GM23248 (cell line): ENCODE measurements at places on chromosomes 11 and 22. TPM values are rescaled to one million over a fixed set of nuclear protein-coding genes. Genes with fewer than 3 reads are reported as not detected.
A peak's percentile ranks its signal among the peaks of the same experiment; 100 is the strongest.

XKR3 gene
- total RNA-seq: not detected in 2 replicates

MUS81 gene
- total RNA-seq: 49.6 and 56.0 TPM in 2 replicates

RFPL2 gene
- total RNA-seq: not detected in 2 replicates

SLC22A25 gene
- total RNA-seq: not detected in 2 replicates

BAIAP2L2 gene
- total RNA-seq: 12.6 and 24.3 TPM in 2 replicates

FGF19 gene
- not detected in 2 replicates for total RNA-seq

SCUBE1 gene
- total RNA-seq: not detected in 2 replicates

DNA sequence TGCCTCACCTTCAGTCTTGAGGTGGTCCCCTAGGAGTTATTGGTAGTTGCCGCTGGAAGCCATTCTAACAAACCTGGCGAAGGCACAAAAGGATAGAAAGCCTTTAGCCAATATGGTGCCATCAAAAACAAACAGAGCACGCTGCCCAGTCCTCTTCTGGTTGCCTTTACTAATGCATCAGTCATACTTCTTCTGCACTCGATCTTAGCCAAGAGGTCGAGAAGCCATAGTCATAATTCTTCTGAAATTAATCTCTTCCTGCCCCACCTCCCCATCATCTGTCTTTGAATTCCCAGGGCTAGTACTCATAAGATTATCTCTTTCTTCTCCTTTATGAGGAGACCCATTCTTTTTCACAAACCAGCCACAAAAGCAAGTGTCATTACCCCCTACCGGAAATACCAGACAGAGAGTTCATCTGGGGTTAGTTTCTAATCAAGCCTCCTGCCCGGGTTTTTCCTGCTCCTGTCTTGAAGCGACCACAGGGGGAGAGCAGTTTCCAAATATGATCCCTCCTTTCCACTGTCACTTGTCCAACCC, 21.4 kb upstream of the EHF start:
- peak; percentile 81 for DNase-seq

DNA sequence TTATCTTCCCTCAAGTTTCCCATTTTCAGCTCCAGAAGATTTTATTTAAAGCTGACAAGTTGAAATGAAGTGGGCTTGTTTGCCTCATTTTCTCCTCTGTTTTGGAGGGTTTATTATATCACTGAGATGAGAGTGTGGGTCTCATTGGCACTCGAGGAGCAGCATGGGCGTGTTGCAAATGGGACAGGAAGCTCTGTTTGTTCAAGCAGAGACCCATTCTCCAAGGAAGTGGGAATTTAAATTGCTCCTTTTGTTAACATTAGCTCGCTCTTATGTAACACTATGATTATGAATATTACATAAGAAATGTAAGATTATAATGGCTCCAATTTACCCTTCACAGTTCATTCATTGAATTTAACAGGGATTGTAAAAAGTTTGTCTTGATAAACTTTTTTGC, 317.7 kb upstream of the CTSC start:
- DNase-seq: no peak

DNA sequence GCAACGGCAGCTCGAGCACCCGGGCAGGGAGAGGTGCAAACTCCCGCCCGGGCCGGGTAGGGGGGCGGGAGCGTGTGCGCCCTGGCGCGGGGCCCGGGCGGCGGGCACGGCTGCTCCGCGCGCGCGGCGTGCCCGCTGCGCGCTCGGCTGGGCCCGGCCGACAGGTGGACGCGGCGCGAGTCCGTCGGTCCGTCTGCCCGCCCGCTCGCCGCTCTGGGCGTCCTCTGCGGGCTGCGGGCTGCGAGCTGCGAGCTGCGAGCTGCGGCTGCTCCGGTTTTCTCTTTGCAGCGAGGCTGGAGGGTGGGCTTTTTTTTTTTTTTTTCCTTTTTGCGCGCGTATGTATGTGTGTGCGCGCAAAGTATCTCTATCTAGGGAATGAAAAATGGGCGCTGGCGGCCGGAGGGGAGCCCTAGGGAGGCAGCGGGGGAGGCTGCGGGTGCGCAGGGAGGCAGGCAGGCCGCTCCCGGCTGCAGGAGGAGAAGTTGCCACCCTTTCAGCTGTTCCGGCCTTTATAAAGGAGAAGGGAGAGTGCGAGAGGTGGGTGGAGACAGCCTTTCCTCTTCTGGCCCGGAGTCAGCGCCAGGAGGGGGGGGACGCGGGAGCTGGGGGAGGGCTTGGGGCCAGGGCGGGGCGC, at the start of gene PDGFB:
Gene PDGFB (minus strand): TSS at position 487 of the 634 bp plus-strand sequence. CDS start 1,019 bp downstream, outside the sequence.
- DNase-seq: peak; percentile 35

GRCh38 chr11:59028105-59028504, 58.0 kb upstream of the GLYATL1B start:
- DNase-seq: no peak

- DNase-seq: no peak
Observed at GRCh38 chr11:64018310-64018709, 17.4 kb upstream of the FLRT1 start.

GRCh38 chr11:111101881-111102280, 143.6 kb upstream of the POU2AF2 start:
- no peak for DNase-seq

DNA sequence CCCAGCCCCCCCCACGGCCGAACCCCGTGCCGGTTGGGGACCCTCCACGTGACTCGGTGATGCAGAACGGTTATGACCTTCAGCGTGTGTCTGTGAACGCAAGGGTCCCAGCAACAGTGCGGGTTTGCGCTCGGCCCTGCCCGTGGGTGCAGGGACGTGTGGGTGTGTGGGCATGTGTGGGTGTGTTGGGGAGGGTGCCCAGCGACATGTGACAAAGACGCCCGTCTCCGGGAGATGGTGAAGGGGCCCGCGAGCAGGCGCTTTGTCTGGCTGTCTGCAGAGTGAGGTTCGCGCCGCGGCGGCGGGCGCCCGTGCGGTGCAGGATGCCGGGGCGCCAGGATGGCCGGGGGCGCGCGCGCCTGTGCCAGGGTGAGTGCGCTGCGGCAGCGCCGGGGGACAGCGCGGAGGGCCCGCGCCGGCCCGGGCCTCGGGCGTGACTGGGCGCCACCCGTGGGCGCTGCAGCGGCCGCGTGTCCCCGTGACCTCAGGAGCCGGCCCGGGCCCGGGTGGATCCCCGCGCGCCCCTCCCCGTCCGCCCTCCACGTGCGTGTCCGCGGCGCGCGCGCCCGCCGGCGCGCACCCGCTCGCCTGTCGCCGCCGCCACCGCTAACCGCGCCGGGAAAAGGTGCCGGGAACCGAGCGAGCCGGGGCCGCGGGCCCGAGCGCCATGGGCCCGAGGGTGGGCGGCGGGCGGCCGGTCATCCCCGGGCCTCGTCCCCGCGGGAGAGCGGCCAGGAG, at the start of gene LRFN4:
Gene LRFN4 (plus strand): TSS at position 569 of the 738 bp plus-strand sequence. CDS start 681 bp downstream, outside the sequence.
- DNase-seq: peak; percentile 77

DNA sequence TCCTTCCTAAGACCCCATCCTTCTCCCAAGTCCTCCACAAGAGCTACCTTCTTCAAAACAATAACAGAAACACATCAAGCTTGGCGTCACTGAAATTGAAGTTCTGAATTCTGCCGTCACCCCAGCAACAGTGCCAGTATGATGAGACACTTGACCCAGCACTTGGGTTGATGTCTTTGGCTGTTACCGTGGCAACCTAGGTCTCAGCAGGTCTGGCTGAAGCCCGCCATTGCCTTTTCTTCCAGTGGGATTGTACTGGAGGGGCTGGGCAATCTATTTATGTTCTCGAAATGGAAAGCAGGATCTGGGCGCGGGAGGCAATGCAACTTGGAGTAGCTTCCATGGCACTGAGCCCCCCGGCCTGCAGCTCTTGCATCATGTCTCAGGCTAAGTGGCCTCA, 23.8 kb downstream of the NPTXR start:
- DNase-seq: no peak

GRCh38 chr11:111183706-111184105, 61.8 kb upstream of the POU2AF2 start:
- peak; percentile 67 for DNase-seq

GRCh38 chr11:77449060-77449521, 24.8 kb downstream of the PAK1 start:
- no peak for DNase-seq

DNA sequence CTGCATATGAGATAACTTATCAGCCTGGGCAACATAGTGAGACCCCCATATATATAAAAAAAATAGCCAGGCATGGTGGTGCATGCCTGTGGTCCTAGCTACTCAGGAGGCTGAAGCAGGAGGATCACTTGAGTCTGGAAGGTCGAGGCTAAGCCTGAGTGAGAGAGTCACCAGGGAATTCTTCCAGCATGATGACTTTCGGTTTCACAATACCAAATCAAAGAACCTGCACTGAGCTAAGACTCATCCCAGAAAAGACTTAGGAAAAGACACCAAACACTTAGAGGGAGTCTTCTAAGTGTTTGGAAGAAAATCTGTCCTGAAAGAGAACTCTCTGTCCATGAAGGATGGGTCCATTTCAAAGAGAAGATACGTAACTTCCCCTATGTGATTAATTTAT, 12.7 kb downstream of the STK33 start:
- peak; percentile 38 for DNase-seq

GRCh38 chr22:35840302-35840739, 122.6 kb downstream of the APOL5 start:
- peak; percentile 97 for DNase-seq

- peak; percentile 36 for DNase-seq
Observed at GRCh38 chr11:3947061-3947460, 91.6 kb downstream of the STIM1 start.

DNA sequence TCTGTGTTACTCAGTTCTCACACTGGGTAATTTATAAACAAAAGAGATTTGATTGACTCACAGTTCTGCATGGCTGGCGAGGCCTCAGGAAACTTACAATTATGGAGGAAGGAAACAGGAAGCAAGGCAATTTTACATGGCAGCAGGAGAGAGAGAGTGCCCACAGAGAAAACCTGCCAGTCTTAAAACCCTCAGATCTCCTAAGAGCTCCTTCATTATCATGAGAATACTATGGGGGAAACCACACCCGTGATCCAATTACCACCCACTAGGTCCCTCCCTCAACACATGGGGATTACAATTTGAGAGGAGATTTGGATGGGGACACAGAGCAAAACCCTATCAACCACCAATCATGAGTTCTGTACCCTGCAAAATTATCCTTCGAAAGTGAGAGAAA, 1180.8 kb downstream of the JRKL start:
- no peak for DNase-seq

- DNase-seq: peak; percentile 45
Observed at GRCh38 chr11:123184531-123184930, 10.5 kb downstream of the CLMP start.

DNA sequence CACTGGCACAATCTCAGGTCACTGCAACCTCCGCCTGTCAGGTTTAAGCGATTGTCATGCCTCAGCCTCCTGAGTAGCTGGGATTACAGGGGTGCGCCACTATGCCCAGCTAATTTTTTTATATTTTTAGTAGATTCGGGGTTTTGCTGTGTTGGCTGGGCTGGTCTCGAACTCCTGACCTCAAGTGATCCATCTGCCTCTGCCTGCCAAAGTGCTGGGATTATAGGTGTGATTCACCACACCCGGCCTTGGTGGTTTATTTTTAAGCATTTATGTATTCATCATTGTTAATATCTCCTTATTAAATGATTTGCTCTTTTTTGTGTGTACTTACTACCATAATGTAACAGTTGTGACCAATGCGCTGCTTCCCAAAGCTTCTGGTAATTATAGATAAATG, 171.7 kb downstream of the DDX10 start:
- no peak for DNase-seq

DNA sequence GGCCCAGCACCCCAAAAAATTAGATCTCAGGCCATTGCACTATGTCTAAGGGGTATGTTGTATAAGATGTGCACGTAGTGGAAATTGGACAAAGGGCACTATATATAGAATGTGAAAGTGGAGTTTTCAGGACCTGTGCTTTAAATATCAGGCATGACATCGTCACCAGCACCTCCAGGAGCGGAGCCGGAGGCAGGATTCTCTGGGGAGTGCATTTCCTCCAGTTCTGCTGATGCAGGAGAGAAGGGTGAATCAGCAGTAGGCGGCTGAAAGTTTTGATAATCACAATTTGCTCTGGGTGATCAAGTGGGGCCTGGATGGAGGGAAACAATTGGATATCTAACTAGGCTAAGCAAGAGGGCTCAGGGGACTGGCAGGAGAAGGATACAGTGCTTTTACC, 69.1 kb upstream of the NTM start:
- no peak for DNase-seq

- no peak for DNase-seq
Observed at GRCh38 chr11:34324466-34324865, 33.3 kb downstream of the ABTB2 start.

GRCh38 chr11:43969543-43969942, 27.1 kb downstream of the C11orf96 start:
- DNase-seq: peak; percentile 51

DNA sequence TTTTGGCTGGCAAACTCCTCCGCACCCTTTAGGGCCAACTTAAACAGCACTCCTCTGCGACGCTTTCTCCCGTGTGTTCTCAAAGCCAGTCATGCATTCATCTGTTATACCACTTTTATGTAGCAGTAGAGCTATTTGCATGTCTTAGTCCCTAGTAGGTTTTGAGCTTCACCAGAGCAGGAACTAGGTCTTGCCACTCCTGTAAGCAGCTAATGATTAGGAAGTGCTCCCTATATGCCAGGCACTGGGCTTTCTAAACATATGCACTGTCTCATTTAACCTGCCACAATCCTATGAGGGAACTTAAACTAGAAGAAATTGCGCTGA, 180.8 kb downstream of the DBX1 start:
- DNase-seq: no peak

DNA sequence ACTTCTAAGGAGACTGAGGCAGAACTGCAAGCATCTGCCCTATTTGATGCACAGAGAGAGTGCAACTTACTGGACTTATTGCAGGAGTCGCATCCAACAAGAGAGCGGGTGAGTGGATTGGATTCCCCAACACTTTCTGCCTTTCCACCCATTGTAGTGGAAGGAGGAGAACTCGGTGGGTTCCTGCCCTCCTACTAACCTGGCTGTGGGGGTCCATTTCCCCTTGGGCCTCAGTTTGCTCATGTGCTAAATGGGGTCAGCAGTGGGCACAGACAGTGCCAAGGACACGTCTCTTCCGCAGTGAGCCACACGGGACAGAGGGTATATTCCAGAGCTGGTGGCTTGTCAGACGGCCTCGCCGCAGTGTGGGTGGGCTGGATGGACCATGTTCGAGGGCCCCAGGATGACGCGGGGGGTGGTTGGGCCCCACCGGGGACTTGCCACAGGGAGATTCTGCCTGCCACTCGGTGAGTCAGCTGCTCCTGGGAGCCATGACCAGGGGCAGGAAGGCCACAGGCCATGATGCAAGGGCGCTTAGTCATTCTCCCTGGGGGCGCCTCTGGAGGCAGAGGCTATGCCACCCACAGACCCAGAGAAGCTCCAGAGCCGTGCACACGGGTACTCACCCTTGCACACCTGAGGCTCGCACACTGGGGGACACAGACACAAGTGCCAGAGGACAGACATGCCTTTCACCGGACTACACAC, 8.2 kb downstream of the ALX4 start:
- peak; percentile 66 for DNase-seq

GRCh38 chr11:15938121-15938611, 418.2 kb downstream of the SOX6 start:
- no peak for DNase-seq
